ENCODE measurements at places on chromosomes 12 and 14.
A peak's percentile ranks its signal among the peaks of the same experiment; 100 is the strongest.

DNA sequence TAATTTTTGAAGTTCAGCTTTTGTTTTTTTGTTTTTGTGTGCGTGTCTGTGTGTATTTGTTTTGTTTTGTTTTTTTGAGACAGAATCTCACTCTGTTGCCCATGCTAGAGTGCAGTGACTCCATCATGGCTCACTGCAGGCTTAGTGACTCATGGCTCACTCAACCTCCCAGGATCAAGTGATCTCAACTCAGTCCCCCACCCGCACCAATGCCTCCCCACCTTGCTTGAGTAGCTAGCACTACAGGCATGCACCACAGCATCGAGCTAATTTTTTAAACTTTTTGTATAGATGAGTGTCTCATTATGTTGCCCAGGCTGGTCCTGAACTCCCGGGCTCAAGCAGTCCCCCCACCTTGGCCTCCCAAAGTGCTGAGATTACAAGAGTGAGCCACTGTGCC, 981.4 kb downstream of the BCL11B start:
- DNase-seq: no peak

DNA sequence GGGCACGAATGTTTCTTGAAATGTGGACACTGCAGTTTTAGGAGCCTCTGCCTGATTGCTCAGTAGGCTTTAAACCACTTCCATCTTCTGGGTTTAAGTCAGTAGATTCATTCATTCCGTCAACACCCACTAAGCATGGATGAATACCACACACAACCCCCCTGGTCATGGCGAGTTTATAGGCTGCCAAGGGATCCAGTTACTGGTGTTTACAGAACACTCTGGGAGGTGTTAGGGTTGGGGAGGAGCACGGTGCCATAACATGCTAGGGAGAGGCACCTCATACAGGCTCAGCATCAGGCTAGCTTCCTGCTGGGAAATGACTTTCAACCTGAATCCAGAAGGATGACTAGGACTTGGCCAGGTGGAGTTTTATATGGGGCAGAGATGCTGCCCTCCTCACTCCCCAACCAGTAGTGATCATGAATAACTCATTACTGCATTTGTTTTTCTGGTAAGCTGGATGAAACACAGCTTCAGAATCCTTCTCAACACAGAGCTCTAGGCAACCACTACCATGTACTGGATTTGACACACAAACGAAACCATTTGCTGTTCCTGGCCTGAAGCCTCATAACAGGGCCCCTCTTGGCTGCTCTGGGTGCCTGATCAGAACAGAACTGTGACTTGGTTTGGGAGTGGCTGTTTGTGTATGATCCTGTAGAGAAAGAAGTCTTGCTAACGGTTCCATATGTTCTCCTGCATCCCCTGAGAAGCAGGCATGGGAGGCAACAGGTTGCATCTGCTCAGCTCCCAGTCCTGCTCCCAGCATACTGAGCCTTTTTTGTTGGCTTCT, 47.9 kb downstream of the FBXW8 start:
- no peak for DNase-seq

DNA sequence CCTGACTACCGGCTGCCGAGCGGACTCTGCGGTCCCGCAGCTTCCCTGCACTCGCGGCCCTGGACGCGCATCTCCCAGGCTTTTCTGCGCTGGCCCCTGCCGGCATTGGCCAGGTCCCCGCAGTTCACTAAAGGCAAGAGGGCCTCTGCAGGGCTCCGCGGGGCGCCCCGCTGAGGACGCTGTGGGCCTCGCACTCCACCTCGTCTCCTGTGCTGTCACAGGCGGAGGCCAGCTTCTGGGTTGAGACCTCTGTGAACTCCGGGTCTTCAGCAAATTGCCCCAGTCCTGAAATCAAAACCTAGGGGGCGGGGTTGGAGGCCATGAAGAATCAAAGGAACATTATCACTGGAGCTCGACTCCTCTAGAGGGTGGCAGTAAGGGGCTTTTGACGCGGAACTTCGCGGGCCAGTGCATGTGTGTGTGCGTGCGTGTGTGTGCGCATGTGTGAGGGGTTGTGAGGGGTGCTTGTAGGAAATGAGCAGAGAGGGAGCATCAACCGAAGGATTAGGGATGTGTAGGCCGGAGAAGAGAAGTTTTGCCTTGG, 68.5 kb upstream of the CAPRIN2 start:
- DNase-seq: peak; percentile 8

- no peak for DNase-seq
Observed at GRCh38 chr12:43317156-43317555, 234.8 kb downstream of the ADAMTS20 start.

GRCh38 chr12:3205742-3206519, 128.8 kb downstream of the TSPAN9 start:
- DNase-seq: no peak

GRCh38 chr14:89367779-89368120, 49.3 kb downstream of the FOXN3 start:
- no peak for DNase-seq

DNA sequence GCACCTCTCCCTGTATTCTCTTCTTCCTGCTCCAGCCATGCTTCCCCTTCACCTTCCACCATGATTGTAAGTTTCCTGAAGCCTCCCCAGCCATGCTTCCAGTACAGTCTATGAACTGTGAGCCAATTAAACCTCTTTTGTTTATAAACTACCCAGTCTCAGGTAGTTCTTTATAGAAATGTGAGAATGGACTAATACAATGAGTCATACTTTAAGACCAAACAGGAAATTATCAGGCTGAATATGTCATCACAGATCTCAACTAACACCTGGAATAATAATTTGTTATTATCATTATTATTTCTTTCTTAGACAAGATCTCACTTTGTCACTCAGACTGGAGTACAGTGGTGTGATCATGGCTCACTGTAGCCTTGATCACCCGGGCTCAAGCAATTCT, 85.4 kb downstream of the KCNMB4 start:
- no peak for DNase-seq

DNA sequence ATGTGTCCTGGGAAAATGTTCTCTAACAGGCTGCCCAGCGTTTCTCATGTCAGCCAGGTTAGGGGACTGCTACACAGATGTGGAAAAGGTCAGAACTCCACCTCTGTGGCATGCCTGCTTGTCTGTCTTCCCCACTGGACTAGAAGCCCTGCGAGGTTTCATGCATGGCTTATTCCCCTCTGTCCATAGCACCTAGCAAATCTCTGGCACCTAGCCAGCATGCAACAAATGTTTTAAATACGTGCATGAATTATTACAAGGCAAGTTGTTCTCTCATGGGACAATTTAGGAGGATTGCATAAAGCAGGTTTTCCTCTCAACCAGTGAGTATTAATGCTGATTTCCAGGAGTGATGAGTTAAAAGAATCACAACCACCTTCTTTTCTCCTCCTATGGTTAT, 21.4 kb upstream of the KCNK13 start:
- DNase-seq: no peak

GRCh38 chr14:73599499-73599898, 7.8 kb downstream of the ACOT4 start:
- no peak for DNase-seq

DNA sequence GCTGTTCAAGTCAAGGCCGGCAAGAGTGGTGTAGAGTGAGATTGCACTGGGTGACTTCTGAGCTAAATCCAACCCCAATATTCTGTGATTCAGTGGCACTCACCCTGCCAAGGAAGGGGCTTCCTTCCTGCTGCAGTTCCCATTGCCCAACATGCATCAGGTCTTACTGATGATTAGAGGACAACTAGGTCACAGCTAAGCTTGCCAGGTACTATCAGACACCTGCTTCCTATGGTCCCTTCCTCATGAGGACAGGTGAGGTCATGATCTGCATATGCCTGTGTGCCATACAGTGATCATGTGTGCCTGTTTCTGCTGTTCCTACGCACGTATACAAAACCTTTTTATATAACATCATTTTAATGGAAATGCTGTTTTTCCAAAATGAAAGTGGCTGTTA, 1.7 kb upstream of the CTDSP2 start:
- DNase-seq: no peak

DNA sequence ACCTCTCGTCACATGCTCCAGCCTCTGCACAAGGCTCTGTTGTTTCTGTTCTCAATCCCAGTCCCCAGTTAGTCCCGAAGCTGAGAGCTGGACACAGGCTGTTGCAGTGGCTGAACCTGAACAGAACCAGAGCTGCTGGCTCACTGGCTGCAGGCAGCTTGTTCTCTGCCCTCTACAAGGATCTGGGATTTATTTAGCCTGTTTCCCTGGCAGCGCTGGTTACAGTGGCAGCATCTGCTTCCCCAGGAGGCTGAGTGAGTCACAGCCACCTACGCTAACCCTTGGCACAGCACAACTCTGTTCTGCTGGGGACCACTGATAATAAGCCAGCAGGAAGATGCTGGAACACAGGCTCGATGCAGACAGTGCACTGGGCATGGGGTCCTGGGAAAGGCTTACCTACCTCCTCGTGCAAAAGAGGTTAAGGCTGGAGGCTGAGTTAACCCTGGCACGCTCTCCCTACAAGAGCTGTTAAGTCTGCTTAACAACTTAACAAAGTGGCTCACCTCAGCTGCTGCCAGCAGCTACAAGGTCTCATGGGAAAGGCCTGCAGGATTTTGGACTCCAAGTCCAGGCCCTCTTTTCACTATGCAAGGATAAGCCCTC, 299.6 kb downstream of the PCNX1 start:
- DNase-seq: no peak

GRCh38 chr14:54002653-54003052, 46.0 kb upstream of the BMP4 start:
- DNase-seq: no peak

- no peak for DNase-seq
Observed at GRCh38 chr12:96053476-96054243, 18.3 kb upstream of the LTA4H start.

DNA sequence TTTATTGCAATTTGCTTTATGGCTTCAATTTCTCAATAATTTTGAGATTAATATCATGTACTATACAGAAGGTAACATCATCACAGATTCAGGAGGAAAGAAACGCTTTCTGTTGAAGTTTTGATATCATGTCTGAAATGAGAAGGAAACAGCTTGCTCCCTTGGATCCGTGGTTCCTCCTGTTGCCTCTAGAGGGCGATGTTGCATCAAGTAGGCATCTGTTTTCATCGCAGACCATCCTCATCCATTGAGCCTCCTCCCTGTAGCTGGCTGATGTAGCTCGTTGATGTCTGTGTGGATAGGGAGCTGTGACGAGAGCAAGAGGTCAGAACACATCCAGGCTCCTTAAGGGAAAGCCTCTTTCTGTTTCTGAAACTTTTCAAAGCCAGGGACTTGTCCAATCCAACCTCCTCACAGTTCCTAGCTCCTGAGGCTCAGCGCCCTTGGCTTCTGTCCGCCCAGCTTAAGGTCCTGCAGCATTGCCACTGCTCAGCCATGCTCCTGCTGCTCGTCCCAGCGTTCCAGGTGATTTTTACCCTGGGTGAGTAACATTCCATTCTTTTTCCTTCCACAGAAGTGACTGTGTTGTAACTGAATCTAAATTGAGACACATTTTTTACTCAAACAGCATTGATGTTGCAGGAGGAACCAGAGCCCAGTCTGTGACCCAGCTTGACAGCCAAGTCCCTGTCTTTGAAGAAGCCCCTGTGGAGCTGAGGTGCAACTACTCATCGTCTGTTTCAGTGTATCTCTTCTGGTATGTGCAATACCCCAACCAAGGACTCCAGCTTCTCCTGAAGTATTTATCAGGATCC, 304.8 kb upstream of the OR4E1 start:
- peak; percentile 67 for DNase-seq

DNA sequence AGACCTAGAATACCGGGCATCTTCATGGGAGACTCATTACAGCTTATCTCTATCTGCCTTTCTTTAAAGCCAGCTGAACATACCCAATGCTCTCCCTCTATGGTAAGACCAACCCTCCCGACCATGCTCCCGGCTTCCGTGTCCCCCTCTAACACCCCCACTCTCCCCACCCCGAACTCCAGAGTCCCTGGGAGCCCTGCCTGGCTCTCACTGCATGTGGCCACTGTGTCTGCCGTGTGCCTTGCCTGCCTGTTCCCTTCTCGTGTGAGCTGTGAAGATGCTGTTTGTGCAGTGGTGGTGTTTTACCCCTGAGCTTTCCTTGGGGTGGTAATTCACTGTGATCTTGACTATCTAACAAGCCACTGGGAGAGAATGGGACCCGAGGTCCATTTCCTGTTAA, 146.4 kb upstream of the FKBP4 start:
- DNase-seq: no peak

- peak; percentile 51 for DNase-seq
Observed at GRCh38 chr14:52695481-52696091, at the start of gene ERO1A. ERO1A (minus strand) TSS chr14:52695558; CDS start chr14:52695481, 77 bp downstream.

- no peak for DNase-seq
Observed at GRCh38 chr14:54743382-54743781, 159.2 kb downstream of the GCH1 start.
